Right lung (tissue), 10 donors: ENCODE measurements at places on chromosomes 11 and 22.

DNA sequence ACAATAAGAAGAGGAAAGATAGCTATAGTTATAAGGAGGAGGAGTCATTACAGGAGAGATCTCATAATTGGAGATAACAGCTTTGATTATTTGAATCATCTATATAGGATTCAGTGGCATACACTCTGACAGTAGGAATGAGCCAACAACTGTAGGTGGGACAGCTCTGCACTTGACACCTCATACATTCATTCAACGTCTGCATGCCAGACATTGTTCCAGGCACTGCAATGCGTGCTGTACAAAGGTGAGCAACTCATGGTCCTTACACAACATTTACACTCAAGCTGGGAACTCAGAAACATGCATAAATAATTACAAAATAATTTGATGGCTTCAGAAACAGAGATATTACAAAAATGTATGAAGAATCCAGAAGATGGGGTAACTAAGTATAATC lies 154.3 kb downstream of the MSANTD4 start:
- DNase-seq: no peak

- no peak for DNase-seq
Measured at GRCh38 chr11:21289686-21290085, 620.3 kb downstream of the NELL1 start.

GRCh38 chr11:923691-924405 lies 1.8 kb upstream of the AP2A2 start:
- no peak for DNase-seq

- no peak for DNase-seq
Measured at GRCh38 chr11:68028802-68029545, 1.5 kb upstream of the NDUFS8 start.

DNA sequence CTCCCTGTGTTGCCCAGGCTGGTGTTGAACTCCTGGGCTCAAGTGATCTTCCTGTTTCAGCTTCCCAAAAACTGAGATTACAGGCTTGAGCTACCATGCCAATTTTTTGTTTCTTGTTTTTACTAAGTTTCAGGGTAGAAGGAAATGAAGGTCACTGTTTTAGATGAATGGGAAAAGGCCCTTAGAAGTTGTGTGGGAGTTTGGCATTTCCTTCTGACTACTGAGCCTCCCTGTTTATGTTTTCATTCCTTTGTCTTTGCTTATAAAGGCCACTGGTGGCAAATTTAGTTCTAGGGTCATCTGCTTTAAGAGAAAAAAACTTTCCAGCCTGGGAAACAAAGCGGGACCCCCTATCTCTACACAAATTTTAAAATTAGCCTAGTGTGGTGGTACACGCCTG lies 22.1 kb downstream of the SRPRA start:
- no peak for DNase-seq
